Suppressor macrophage (primary cell): ENCODE measurements at places on chromosomes 12 and 14.

- DNase-seq, result no peak
These were observed 72.9 kb upstream of the FOXN3 start for GRCh38 chr14:89489761-89490437.

DNA sequence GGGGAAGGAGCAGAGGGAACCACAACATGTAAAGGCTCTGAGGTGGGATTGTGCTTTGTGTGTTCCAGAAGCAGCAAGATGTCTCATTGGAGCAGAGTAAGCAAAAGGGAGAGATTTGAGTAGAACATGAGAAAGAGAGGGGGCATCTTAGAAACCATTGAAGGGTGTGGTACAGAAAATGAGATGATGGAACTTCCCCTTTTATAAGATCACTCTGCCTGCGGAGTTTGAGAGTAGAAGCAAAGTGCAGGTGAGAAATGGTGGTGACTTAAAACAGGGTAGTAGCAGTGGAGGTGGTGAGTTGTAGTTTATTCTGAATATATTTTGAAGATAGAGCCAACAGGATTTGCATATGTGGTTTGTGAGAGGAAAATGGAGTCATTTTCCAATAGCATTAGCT is 56.0 kb downstream of the FBXO34 start:
- DNase-seq, result no peak

DNA sequence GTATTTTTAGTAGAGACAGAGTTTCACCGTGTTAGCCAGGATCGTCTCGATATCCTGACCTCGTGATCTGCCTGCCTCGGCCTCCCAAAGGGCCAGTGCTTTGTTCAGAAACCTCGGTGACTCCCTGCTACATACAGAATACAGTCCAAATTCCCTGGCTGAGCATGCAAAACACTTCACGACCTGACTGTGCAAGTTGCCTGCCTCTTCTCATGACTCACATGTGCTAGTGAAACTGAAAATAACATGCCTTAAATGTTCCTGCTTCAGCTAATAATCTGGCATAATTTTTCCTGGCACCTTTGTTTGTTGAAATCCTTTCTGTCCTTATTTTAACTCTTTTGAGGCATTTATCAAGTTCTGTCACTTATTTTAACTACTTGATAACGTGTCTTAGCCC is 8.2 kb downstream of the DMAC2L start:
- no peak for DNase-seq

- no peak for DNase-seq
These were observed 90.5 kb downstream of the SLC2A13 start for GRCh38 chr12:40015345-40015744.

- no peak for DNase-seq
These were observed 97.0 kb upstream of the NEDD1 start for GRCh38 chr12:96810057-96810456.

GRCh38 chr12:68297929-68298328 is 34.2 kb downstream of the MDM1 start:
- no peak for DNase-seq
